Endodermal cell (in vitro differentiated cells): ENCODE measurements at places on chromosomes 4 and X. TPM values are rescaled to one million over a fixed set of nuclear protein-coding genes. Genes with fewer than 3 reads are reported as not detected.

DNA sequence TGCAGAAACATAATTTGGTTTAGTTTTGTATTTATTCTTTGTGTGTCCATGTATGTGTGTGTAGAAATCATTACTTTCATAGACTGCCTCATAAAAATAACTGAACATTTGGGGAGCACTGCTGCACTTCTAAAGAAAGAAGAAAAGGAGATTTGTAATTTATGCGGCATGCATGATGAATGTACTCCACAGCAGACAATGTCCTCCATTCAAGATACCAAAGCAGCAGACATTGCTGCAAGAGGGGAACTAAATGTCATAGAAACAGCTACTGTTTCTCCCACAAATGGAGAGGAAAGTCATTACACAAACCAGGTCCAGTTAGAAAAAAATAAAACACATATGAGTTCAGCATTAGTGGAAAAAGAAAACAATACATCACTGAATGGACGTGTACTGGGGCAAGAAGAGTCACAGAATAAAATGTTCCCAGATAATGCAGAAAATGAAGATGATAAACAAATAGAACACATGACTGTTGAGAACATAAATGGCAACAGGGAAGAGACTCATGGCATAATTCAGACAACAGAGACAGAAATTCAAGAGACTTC is 2.6 kb downstream of the DTHD1 start:
- no peak for DNase-seq

DNA sequence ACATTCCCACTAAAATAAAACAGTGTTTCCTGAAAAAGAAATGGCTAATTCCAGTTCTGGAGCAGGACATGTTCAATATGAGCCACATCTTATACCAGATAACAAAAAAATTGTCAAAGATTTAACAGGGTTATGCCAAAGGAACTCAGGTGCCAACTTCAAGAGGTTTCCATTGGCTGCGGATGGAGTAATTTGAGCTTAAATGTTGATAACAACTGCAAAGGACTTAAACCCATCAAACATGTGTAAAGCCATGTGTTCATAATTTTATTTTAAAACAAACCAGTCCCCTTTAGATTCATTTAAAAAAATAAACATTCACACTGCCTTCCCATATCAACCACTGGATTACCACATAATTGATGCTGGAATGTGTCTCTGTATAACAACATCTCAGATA is 156.4 kb upstream of the PCDH18 start:
- DNase-seq = no peak

The RTL3 gene
- not detected in 2 replicates for total RNA-seq

DNA sequence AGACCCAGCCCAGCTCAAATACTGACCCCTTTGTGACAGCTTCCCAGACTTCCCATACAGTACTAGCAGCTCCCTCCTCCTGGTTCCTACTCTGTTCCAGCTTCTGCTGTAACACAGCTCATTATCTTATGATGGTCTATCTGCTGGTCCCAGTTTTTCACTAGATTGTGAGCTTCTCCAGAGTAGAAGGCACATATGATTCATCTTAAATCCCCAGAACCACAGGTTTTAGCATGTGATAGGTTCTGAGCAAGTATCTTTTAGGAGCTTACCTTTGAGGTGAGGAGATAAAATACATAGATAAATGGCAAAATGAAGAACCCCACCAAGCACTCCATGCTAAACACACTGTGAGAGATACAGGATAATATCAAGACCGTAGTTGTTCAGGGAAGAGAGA is 27.6 kb upstream of the ANXA3 start:
- no peak for DNase-seq
